ENCODE measurements at places on chromosomes 16 and 17. TPM values are rescaled to one million over a fixed set of nuclear protein-coding genes. Genes with fewer than 3 reads are reported as not detected.
A peak's percentile ranks its signal among the peaks of the same experiment; 100 is the strongest.

The MYO15B gene
- total RNA-seq = 33.9 TPM

The SHISA6 gene
- not detected for total RNA-seq

The HAGHL gene
- total RNA-seq = 18.5 TPM

The ZG16 gene
- total RNA-seq = not detected

The TBX21 gene
- 40.4 TPM for total RNA-seq

The TOP2A gene
- 199 TPM for total RNA-seq

The KRTAP4-11 gene
- not detected for total RNA-seq

The CCDC200 gene
- not detected for total RNA-seq

The MTSS2 gene
- 1.3 TPM for total RNA-seq

DNA sequence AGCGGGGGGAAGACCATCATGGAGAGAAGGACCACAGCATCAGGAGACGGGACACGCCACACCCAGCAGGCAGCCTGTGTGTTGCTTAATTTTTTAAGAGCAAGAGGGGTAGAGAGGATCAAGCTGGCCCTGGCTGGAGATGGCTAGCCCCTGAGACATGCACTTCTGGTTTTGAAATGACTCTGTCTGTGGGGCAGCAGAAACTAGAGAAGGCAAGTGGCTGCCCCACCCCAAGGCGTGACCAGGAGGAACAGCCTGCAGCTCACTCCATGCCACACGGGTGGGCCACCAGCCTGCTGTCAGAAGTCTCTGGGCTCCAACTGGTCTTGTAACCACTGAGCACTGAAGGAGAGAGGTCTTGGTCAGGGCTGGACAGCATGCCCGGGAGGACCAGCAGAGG lies 75.5 kb downstream of the SOCS1 start:
- no peak for DNase-seq

DNA sequence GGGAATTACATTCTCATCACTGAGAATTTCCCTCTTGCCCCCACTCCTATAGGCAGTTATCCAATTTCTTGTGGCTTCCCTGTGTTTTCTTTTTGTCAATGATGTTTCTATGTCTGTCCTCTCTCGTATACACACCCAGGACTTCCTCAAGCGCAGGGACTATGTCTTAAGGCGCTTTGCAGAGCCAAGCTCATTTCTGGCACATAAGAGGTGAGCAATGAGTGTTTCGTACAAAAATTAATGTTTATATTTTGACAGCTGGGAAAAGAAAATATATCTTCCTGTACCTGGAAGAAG lies 947 bp downstream of the DDX42 start:
- no peak for DNase-seq

- DNase-seq = no peak
Measured at GRCh38 chr17:48500435-48501426, 30.1 kb downstream of the HOXB1 start.

DNA sequence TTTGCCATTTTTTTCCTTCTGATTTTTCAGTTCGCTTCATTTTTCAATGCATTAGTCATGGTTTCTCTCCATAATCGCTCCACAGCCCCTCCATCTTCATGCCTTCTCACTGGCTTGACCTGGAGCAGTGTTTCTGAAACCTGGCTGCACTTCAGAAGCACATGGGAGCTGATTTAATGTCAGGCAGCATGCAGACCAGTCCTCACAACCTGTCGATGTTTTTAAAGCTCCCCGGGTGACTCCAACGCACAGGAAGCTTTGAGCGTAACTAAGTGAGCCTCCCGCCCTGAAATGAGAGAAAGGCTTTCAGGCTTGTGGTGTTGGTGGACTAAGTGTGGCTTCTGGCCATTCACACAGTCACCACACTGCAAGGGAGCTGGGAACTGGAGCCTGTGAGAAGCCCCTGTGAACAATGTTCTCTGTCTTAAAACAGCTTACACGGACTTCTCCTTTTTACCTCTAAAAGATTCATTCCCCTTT lies 16.8 kb upstream of the DRG2 start:
- no peak for DNase-seq

DNA sequence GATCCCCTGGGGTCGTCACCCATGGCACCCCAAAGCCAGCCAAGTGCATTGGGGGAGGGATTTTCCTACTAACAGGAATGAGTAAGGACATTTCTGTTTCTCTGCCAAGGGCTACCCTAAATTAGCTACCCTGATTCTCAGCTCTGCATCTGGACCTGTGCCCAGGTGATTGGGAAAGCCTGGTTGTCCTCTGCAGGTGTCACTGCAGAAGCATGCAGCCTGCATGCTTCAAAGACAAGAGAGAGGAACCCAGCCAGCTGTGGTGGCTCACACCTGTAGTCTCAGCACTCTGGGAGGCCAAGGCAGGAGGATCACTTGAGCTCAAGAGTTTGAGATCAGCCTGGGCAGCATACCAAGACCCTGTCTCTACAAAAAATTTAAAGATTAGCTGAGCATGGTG lies 19.6 kb downstream of the BEAN1 start:
- no peak for DNase-seq

DNA sequence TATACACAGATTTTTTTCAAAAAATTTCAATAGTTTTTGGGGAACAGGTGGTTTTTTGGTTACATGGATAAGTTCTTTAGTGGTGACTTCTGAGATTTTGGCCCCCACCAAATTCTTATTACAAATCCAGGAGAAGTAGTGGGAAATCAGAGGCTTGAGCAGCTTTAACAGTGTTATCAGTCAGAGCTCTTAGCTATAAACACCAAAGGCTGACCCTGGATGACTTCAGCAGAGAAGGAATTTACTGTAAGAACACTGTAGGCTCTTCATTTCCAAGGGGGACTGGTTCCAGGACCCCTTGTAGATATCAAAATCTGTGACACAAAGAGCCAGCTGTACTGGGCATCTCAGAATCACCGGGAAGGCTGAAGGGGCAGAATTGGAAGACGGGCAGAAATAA lies 17.8 kb downstream of the MPHOSPH6 start:
- DNase-seq = no peak

GRCh38 chr16:54846766-54847165 lies 83.9 kb upstream of the IRX5 start:
- no peak for DNase-seq

GRCh38 chr17:41724476-41725050 lies 9.9 kb downstream of the HAP1 start:
- DNase-seq = no peak

- no peak for DNase-seq
Measured at GRCh38 chr16:56773532-56773931, 43.6 kb downstream of the NUP93 start.

- no peak for DNase-seq
Measured at GRCh38 chr17:41505809-41506767, 676 bp upstream of the KRT13 start.

DNA sequence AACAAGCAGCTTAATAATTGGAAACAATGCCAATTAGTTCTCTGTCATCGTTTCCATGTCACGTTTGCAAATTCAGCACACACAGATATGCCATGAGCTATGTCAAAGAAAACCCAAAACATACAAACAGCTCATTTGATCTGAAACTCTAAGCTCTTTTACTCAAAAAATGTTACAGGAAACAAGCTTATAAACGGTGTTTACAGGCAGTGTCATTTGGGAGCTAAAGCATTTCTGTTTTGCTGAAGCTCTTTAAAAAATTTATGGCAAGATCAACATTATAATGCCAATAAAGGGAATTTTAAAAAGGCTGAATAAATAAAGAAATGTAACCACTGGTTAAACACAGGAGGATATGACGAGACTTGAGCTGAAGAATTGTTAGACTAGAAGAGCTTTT lies 94.0 kb upstream of the HS3ST2 start:
- DNase-seq = no peak

DNA sequence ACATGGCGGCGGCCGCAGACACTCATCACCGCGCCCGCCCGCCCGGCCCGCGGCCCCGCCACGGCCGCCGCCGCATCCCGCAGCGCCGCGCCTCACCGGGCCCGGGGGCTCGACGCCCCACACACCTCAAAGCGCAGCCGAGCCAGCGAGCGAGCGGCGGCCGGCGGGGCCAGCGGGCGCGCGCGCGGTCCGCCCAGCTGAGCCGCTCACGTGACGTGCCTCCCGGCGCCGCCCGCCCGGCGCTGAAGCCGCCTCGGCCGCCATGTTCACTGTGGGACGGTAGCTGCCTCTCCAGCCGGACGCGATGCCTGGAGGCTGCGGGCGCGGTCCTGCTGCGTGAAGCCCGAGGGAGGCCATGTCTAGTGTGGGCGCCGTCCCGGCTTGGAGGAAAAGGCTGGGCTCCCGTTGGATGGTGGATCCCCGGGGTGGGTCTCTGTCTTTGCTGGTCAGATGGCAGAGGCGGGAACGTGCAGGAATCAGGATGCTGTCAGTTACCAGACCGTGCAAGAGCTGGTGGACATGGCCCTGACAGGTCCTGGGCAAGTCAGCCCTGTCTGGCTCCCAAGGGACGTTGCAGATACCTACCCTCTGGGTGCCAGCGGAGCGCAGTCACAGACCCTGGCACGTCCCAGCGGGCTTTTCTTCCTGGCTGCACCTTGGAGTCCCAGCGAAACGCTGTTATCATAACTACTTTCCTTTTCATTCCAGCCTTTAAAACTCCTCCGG lies at the start of gene USP31:
Gene USP31 (minus strand): TSS at position 186 of the 726 bp plus-strand sequence. CDS start 182 bp downstream, at position 4.
- peak; percentile 84 for DNase-seq

DNA sequence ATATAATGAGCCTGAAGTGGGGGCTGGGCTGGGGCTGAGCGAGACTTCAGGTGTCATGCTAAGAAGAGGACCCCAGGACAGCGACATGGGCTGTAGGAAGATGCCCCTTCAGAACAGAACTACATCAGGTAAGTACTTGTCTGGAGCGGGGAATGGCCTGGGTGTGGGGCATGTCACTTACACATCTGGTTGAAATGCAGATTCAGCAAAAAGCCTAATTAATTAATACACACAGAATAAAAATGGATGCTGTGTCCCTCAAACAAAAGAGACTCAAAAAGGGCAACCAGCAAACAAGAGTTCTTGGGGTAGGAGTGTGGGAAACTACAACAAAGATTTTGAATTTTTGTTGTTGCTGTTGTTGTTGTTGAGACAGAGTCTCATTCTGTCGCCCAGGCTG lies 11.8 kb downstream of the CMTM2 start:
- DNase-seq = no peak

GRCh38 chr16:89880477-89881367 lies 7.3 kb downstream of the TCF25 start:
- no peak for DNase-seq

GRCh38 chr17:35041390-35041789 lies 22.1 kb downstream of the RFFL start:
- DNase-seq = no peak

DNA sequence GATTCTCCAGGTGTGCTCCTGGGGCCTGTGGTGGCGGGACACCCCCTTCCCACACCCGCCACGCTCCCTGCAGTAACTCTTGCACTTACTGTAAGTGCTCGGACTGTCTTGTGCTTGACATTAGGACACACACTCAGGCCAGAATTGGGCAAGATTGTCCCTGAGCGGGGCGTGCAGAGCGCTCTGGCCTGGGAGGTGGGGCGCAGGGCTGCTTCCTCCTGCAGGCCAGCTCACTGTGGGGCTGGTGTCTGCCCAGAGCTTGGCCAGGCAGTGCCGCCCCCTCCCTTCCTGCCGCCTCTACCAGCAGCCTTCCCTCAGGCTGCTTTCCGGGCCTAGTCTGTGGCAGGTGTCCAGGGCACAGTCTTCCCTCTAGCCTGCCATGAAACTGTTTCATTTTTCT lies 6.1 kb upstream of the ATP6V0C start:
- no peak for DNase-seq

GRCh38 chr16:78686601-78687000 lies 587.1 kb downstream of the WWOX start:
- DNase-seq = no peak

- DNase-seq = no peak
Measured at GRCh38 chr17:62860962-62861873, 53.1 kb upstream of the MARCHF10 start.

- no peak for DNase-seq
Measured at GRCh38 chr16:15732416-15732815, 82.4 kb downstream of the NDE1 start.

GRCh38 chr17:18314059-18314730 lies 599 bp downstream of the TOP3A start:
- no peak for DNase-seq

DNA sequence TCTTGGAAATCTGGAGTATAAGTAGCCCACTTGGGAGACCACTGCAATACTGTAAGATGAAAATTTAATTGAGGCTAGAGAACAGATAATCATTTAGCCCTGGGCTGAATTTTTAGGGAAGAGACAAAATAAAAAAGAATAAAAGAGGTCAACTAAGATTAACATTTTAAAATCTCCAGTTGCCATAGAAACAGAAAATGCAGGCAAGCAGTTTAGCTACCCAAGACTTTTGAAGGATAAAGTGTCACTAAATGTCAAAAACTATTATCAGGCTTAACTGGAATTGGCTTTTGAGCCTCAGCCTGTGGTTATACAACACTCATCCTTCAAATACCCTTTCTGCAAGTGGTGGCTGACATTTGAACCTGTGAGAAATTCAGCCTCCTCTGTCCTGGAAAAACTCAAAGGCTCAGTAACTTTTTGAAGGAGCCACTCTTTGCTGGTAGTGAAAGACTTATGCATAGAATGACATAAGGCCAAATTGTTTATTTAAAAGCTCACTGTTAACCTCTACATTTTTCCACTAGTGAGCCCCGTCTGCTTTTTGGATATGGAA lies 220.7 kb upstream of the KCNJ16 start:
- DNase-seq = no peak

- no peak for DNase-seq
Measured at GRCh38 chr16:56702836-56703235, 20.6 kb downstream of the MT1X start.

DNA sequence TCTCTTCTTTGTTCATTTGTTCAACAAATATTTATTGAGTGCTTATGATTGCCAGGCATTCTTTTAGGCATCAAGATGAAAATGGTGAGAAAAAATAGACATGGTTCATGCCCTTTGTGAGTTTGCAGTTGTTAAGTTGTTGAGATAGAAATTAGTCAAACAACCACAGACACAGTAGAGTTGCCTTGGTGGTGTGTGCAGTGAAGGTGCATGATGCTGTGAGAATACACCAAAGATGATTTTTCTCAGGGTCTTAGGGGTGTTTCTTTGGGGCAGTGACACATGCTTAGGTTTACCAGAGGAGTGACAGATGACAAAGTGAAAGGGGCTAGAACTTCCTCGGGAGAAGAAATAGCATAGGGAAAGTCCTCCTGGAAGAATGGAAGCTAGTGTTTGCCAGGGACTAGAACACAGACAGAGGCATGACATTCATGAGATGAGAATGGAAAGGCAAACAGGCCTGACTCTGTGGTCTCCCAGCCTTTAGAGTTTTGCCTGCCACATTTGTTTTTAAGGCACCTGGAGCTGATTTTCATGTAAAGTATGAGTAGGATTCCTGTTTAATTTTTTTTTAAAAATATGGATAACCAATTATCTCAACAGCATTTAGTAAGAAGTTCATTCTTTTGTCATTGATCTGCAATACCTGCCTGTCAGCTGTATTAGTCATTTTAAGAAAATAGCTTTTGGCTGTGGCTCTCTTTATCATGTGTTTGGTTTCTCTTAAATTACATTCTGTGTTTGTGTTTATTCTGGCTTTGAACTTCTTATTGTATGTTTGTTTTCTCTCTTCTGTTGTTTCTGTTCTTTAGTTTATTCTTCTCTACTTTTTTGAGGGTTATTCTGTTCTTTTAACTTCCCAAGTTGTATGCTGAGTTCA lies 36.6 kb downstream of the CYLD start:
- no peak for DNase-seq

All from activated T-helper 2 cell treated with anti-CD3 and anti-CD28 coated beads, Interferon-gamma antibody, Interleukin-2, Interleukin-4, amounts not matched to agents 10 μg/mL and 5 μg/mL and 100 μg/mL, durations not matched to agents 14 hours and 24 hours and 36 hours (primary cell).